ENCODE measurements at places on chromosomes 1 and 21.

- peak; percentile 68 for DNase-seq
Measured at GRCh38 chr21:17783481-17784179, 35.5 kb downstream of the C21orf91 start.

- DNase-seq: no peak
Measured at GRCh38 chr1:27601321-27601770, 2.6 kb downstream of the AHDC1 start.

DNA sequence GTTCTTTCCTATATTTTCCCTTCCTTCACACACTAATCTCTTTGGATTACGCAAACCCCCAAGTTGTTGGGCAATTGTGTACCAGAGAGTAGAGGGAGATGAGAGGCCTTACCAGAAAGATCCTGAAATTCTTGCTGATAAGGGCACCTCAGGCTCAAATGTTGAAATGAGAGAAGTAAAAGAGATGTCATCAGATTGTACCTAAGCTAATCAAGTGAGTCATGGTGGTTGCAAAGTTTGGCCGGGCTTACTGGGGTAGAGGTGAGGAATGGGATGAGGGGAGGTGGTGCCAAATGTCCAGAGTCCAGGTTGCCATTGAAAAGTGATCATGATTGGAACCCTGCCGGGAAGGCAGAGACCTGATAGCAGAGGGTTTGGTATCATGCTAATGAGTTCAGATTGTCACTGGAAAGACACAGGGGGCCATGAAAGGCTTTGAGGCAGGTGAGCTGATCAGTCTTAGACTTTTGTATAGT is 43.1 kb downstream of the OPTC start:
- no peak for DNase-seq

- DNase-seq: peak; percentile 67
Measured at GRCh38 chr1:13813398-13814012, 113.5 kb downstream of the PRDM2 start.

- no peak for DNase-seq
Measured at GRCh38 chr1:207280706-207281105, 40.8 kb upstream of the CD55 start.

- no peak for DNase-seq
Measured at GRCh38 chr1:10938741-10939417, 73.6 kb upstream of the TARDBP start.

DNA sequence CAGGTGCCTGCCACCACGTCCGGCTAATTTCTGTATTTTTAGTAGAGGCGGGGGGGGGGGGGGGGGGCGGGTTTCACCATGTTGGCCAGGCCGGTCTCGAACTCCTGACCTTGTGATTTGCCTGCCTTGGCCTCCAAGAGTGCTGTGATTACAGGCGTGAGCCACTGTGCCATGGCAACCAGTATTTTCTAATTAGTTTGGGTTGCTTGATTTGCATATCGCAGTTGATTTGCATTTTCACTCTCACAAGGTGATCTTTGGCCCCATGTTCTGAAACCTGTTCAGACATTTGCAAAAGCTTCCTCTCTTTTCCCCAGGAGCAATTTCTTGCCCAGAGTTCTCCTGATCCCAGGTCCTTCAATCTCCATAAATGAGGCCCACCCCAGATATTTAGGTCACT is 1.7 kb downstream of the TOR3A start:
- DNase-seq: no peak

GRCh38 chr1:165114022-165114888 is 242.3 kb downstream of the LMX1A start:
- DNase-seq: peak; percentile 45

DNA sequence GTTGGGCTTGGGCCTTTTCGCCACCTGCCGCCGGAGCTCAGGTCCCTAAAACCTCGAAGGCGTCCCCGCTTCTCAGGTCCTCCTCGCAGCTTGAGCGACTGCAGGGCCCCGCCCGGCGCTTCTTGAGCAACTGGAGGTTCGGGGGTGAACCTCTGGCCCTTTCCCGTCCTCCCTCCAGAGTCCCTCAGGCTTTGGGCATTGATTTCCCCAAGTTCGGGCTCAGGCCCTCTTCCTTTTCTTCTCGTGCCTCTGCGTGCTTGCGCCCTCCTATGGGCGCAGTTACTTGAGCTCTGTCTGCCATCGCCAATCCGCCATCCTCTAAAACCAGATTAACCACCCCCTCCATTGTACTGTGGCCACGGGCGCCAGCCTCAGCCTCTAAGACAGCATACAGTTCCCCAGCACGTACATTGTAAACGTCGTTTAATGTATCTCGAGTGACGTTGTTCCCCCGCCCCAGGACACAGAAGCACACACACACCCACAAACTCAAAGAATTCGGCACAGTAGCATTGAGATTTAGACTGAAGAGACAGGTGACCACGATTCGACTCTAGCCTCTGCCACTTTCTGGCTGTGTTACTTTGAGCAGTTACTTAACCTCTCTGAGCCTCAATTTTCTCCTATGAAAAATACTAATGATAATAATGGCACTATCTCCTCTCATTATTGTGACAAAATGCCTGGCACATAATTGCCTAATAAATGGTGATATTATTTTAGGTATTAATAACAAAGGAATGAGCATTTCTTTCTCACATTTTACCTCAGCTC is 22.6 kb downstream of the BTG2 start:
- DNase-seq: peak; percentile 75

- DNase-seq: no peak
Measured at GRCh38 chr1:17255336-17255735, 6.4 kb downstream of the PADI3 start.

DNA sequence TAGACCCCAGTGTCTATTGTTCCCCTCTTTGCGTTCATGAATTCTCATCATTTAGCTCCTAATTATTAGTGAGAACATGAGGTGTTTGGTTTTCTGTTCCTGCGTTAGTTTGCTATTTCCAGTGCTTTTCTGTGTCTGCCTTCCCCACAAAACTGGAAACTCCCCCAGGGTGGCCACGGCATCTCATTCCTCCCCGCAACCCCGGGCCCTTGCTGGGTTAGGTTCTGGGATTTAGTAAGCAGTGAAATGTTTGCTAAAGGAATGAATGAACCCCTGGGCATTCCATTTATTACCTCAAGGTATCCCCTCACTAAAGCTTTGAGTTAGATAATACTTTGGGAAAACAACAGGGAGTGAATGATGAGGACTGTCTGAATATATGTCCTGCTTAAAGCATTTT is 142.9 kb downstream of the GLUL start:
- peak; percentile 71 for DNase-seq

- DNase-seq: no peak
Measured at GRCh38 chr1:6801966-6802365, 16.7 kb downstream of the CAMTA1 start.

- no peak for DNase-seq
Measured at GRCh38 chr1:193569983-193570269, 383.5 kb upstream of the B3GALT2 start.

DNA sequence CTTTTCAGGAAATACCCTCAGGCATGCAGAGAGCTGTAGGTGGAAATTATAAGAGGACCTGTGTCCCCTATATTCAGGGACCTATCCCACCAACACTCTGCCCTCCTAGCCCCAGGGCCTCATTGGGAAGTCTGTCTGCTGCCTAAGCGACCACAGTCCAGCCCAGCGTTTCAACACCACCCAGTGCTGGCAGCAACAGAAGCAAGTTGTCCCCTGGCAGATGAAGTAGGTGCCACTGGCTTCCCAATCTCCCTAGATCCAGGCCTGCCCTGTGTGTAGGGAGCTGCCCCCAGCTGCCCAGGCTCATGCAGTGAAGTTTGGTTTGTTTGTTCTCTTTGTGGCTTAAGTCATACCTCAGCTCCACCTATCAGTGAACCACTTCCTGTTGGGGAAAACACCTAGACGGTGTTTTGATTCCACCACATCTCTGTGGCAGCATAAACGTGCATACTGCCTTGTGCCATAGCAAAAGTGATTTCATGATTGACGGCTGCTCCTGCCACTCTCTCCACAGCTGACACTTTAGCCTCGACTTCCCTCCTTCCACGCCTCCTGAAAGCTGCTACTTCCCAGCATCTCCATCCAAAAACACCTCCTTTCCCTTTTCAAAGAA is 8.1 kb upstream of the LEFTY1 start:
- DNase-seq: peak; percentile 87

GRCh38 chr1:235741294-235741693 is 91.7 kb upstream of the GNG4 start:
- no peak for DNase-seq

GRCh38 chr1:161949548-161949947 is 74.1 kb downstream of the OLFML2B start:
- no peak for DNase-seq

- no peak for DNase-seq
Measured at GRCh38 chr1:168148916-168149315, 12.2 kb upstream of the GPR161 start.

DNA sequence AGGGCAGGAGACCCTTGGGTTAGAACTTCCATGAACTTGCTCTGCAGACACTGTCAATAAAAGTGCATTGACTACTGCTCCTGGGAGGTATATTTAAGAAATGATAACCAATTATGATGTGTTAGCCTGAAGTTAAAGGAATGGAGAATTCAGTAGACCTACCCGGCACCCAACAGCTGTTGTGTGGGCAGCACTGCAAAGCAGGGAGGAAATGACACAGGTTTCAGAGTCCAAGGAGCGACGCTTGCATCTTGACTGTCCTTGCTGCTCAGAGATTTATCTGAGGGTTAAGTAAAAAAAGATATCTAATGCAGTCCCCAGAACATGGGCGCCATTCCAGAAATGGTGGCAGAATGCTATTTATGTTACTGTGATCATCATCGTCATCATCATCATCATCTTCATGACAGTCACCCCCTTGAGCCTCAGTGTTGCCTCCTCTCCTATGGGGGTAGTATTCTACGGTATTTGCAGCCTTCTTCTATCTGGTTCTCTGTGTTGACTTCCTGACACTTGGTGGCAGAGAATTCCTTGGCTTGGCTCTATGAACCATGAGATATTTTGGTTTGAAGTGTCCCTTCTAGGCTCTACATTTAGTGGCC is 225.9 kb downstream of the KAZN start:
- DNase-seq: no peak

DNA sequence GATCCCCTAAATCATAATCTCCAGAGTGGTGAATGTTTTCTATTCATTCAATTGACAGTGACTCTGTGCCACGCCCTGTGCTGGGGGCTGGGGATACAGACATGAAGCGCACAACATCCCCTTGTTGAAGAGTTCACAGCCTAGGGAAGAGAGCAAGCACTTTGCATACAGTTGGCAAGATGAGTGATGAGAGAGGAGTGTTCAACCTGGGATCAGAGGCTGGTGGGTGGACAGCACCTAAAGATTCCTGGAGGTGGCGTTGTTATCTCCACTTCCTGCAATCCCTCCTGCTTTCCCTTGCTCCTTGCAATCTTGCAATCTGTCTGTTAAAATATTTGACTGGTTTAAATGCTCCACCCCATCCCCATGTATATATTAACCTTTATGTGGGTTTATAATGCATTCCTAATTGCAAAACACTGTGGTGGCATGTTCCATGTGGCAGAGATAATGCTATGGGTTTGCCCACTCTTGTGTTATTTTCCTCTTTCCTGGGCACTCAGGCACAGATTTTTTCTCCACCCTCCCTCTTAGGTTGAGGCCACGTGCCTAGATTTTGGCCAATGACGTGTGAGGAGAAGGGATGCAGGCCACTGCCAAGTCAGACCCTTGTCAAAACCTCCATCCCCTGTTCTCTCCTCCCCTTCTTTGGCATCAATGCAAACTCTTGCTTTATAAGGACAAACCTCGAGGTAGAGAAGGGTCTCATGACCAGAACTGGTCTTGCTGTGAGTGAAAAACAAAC is 36.2 kb upstream of the GADD45A start:
- no peak for DNase-seq

- no peak for DNase-seq
Measured at GRCh38 chr1:77238462-77238861, 19.2 kb upstream of the PIGK start.

DNA sequence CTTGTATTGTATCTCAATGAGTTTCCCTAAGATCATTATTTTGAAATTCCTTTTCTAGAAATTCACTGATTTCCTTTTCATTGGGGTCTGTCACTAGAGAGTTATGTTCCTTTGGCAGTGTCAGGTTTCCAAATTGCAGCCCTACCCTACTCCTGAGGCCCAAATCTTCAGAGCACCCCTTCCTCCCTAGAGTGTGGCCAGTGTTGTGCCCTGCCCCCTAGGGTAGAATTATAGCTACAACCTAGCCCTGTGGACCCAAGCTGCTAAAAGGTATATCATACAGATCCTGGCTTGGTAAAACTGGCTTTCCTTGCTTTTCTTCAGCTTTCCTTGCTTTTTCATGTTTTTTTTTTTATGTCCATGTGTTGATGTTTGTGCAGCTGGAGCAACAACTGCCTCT is 60.7 kb downstream of the DIPK1A start:
- no peak for DNase-seq

DNA sequence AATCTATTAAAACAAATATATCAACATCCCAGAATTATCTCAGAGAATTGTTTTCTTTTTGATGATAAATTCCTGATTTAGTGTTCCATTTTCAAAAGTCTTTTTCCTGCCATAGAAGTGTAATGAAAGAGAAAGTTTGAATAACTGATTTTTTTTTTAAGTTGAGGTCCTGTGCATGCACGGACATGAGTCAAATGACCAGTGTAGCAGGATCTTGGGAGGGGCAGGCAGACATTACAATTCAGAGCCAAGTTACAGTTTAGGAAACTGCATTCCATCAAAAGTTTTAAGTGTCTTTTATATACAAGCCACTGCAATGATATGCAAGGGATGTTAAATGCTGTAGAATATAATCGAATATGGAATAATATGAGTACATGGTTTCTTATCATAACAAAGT is 227.5 kb downstream of the HMCN1 start:
- DNase-seq: no peak

GRCh38 chr1:63945943-63946342 is 172.1 kb downstream of the ROR1 start:
- no peak for DNase-seq

- no peak for DNase-seq
Measured at GRCh38 chr1:192316942-192317450, at the start of gene RGS21. TSS of gene RGS21 (plus strand) at chr1:192316992. CDS start at chr1:192343037, 26,045 bp downstream.

GRCh38 chr1:188140958-188141357 is 1312.2 kb downstream of the PLA2G4A start:
- no peak for DNase-seq

- no peak for DNase-seq
Measured at GRCh38 chr1:110494036-110494435, 24.9 kb downstream of the KCNA10 start.

- no peak for DNase-seq
Measured at GRCh38 chr1:172179918-172180317, 240.6 kb upstream of the C1orf105 start.

GRCh38 chr1:160363951-160364735 is 2.7 kb upstream of the NHLH1 start:
- DNase-seq: no peak

DNA sequence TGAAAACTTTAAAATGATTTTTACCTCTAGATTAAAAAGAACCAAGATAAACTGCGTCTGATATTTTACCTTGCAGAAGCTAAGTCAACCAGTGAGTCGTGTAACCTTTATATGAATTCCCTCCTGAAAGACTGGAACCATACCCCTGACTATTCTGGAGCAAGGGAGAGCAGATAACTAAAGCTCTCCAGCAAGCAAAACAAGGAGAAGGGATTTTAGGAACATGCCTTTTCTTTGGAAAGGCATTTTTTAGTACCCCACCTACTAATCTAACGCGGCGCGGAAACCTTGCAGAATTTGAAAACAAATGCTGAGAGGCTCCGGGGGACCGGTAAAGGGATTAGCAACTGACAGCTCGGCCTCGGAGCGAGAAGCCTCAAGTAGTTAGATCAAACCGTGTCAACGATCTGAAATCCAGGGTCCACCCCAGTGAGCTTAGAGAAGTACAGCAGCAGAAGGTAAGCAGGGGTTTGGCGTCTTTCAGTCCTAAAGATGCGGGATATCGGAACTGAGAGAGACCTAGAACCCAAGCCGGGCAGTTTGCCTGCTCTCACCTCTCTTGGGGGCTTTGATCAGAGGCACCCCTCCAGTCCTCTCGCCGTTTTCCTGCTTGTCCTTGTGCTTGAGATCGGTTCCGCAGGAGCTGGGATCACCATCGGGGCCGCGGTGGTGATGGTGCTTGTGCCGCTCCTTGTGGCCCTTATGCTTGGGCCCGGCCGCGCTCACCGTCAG is 954 bp downstream of the RSBN1 start:
- DNase-seq: peak; percentile 46

Data from activated naive CD4-positive, alpha-beta T cell treated with anti-CD3 and anti-CD28 coated beads for 36 hours (primary cell).